ENCODE measurements at places on chromosomes 5 and 9. TPM values are rescaled to one million over a fixed set of nuclear protein-coding genes. Genes with fewer than 3 reads are reported as not detected.

NDUFB6 gene
- total RNA-seq = 36.1 TPM

PPP3R2 gene
- total RNA-seq = not detected

MOCS2 gene
- 14.2 TPM for total RNA-seq

OTP gene
- total RNA-seq = not detected

CCDC183 gene
- 0.81 TPM for total RNA-seq

MFAP3 gene
- total RNA-seq = 121 TPM

NMUR2 gene
- not detected for total RNA-seq

ITGA2 gene
- 30.0 TPM for total RNA-seq

TLX3 gene
- total RNA-seq = not detected

PAEP gene
- not detected for total RNA-seq

FBLL1 gene
- total RNA-seq = 0.65 TPM

STPG3 gene
- total RNA-seq = not detected

ZDHHC11 gene
- 2.1 TPM for total RNA-seq

CCDC180 gene
- 0.32 TPM for total RNA-seq

ACOT12 gene
- total RNA-seq = not detected

ECSCR gene
- total RNA-seq = 281 TPM

ZDHHC11B gene
- not detected for total RNA-seq

DAB2 gene
- 43.9 TPM for total RNA-seq

TRIM7 gene
- 2.0 TPM for total RNA-seq

ZNF879 gene
- total RNA-seq = 5.2 TPM

Data from bladder microvascular endothelial cell (primary cell).